ENCODE measurements at places on chromosomes 3 and 15.

- DNase-seq = no peak
Observed at GRCh38 chr3:138442433-138442832, 8.0 kb downstream of the ESYT3 start.

DNA sequence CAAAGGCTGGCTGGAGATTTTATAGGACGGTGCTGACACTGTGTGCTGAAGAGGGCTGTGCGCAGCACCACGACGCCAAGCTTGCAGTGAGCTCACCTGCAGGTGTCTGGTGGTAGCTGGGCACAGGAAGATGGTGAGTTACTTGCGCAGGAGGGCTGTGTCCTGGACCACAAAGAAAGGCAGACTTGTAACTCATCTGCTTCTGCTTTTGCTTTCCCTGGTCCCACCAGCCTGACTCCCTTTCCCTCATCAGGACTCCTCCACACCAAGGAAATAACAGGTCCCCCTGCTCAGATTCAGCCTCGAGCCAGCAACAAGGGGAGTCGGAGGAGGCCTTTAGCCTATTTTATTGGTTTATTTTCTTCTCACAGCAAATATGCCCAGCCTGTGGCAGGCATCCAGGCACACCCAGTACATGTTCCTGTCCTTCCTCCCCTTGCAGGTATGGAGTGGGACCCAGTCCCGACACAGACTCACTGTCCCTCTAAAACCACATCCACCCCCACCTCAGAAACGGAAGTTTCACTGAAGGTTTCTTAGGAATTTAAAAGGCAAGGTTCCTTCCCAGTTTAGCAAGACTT lies 35.6 kb upstream of the FLNB start:
- DNase-seq = no peak

DNA sequence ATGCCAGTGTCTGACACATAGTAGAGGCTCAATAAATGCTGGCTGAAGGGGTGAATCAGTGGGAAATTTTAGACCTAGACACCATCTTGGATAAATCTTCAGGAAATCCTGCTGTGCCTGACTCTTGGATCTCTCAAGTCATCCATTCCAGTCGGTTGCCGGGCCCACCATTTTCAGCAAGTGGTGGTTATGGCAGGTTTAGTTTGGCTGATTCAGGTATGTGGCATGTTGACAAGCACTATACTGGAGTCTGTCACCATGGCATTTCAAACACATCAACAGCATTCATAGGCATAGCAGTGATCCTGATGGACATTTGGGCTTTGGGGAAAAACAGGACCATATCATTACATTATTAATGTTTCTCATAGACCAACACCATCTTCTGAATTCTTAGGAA lies 25.7 kb upstream of the APH1B start:
- no peak for DNase-seq

GRCh38 chr3:150691414-150692040 lies 12.2 kb downstream of the ERICH6 start:
- no peak for DNase-seq

Data from T-helper 9 cell (primary cell).